ENCODE measurements at places on chromosomes 6 and 20.

DNA sequence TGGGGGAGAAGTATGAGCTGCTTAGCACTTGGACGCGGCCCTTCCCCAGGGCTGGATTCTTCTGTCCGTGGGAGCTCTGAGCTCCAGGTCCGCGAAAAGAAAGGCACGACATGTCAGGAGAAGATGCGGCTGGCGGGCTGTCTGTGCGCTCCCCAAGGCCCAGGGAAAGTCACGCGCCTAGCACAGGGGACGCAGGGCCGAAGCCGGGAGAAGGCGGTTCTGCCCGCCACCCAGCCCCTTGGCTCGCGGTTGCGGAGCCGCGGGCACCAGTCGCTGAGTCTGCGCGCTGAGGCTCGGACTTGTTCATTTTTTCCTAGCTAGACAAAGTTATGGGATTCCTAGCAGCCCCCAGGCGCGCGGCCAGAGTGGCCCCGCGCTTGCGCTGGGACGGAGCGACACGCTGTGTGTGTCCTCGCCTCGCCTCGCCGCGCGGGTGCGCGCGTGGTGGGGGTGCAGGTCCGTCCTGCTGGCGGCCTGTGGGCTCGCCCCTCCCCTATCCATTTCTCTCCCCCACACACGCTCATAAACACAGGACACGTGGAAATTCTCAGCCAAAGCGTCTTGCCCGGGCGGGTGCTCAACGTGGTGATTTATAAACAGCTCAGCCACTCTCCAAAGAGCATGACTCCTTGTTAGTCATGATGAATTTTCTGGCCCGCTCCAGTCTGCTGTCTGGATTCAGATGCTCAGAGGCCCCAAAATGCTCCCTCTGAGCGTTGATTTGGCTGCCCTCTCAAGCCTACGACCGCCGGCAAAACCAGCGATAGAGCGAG, 1.9 kb upstream of the POU3F2 start:
- no peak for DNase-seq

GRCh38 chr6:56188429-56188828, 59.0 kb downstream of the COL21A1 start:
- no peak for DNase-seq

DNA sequence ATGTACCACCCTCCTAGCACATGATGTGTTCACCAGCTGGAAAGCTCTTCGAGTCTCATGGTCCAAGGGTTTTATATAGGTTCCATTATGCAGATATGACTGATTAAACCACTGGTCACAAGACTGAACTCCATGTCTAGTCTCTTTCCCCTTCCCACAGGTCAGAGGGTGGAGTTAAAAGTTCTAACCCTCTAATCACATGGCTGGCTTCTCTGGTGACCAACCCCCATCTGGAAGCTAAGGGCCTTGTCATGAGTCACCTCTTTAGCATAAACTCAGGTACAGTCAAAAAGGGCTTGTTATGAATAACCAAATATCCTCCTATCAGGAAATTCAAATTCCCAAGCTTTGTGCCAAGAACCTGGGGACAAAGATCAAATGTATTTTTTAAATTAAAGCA, 52.0 kb upstream of the KLHL31 start:
- DNase-seq, result no peak

- DNase-seq, result no peak
Observed at GRCh38 chr6:108998485-108998884, 96.2 kb downstream of the SESN1 start.

GRCh38 chr20:2086980-2087377, 14.6 kb upstream of the STK35 start:
- DNase-seq, result no peak

DNA sequence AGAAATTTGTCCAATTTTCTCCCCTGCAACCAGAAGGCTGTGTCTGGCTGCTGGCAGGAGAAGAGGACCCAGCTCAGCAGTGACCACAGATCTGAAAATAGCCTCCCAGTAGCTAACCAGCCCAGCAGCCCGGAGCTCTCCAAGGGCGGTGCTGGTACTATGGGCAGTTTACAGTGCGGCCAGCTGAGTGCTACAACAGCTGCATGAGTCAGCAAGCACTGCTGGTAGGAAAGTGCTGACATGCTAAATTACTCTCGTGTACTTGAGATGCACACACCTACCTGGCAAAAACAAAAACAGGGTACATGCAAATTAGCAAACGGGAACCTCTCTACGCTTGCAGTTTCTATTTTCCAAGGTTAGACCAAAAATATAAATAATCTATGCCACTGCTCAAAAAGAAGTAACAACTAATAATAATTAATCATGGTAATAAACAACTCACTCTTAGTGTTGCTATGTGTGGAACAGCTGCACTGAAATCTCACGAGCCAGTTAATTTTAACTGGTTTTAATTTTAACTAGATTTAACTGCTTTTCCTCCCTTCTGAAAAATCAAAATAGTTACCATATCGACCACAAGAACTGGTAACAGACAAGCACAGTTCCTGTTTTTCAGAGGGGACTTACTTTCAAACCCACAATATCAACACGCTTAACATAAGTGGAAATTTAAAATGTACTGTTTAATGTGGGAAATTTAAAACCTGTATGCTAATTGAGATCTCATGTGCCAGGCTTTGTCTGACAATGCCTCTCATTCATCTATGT, 10.8 kb downstream of the BACH2 start:
- no peak for DNase-seq
